Muscle of leg (tissue), 16 donors: ENCODE measurements at places on chromosomes 6 and 20.
A peak's percentile ranks its signal among the peaks of the same experiment; 100 is the strongest.

DNA sequence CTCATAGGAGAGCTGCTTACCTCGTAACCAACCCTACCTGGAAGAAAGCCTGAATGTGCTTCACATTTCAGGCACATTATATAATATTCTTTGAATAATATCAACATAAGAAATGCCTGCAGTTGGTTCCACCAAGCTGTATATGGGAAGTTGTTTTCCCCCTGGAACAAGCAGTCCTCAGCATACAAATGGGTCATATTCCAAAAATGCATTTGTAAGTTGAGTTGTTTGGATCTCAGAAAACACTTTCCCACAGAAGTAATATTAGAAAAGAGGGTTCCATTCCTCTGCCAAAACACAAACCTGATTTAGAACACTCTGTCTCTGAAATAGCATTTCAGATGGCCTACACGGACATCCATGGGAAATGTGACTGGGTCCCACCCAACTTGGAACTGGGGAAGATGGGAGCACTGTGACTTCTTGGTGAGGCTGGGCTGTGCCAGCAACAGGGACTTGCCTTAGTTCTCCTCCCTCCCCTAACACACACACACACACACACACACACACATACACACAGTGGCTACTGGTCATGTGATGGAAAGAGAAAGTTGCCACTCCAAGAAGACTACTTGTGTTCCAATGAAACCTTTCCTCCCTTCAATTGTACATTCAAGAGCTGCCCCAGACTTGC lies 11.4 kb upstream of the RCAN2 start:
- no peak for DNase-seq

DNA sequence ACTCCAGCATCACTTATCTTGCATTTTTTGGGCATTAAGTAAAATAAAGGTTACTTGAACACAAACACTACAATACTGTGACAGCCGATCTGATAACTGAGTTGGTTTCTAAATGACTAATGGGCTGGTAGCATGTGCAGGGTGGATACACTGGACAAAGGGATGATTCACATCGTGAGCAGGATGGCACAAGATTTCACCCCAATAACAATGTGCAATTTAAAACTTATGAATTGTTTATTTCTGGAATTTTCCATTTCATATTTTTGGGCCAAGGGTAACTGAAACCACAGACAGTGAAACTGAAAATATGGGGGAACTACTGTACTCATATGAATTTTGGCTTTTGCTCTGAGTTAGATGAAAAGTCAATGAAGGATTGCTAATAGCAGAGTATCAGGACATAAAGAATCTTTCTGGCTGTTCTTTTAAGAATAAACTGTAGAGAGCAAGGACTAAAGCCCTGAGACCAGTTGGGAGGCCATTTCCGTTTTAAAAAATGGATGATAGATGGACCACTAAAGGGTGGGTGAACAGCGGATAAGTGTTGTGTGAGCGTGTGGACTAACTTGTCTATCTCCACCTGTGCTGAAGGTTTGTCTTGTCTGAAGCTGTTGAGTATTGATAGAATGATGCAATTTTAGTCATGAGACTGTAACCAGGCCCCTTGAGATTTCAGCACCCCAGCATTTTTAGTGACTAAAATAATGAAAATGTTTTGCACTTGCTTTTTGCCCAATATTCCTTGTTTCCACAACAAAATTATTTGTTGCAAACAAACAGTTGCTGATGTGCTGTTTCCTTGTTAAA lies 8.2 kb downstream of the SPINT3 start:
- no peak for DNase-seq

- no peak for DNase-seq
These were observed 94.5 kb downstream of the BACH2 start for GRCh38 chr6:90202156-90202555.

DNA sequence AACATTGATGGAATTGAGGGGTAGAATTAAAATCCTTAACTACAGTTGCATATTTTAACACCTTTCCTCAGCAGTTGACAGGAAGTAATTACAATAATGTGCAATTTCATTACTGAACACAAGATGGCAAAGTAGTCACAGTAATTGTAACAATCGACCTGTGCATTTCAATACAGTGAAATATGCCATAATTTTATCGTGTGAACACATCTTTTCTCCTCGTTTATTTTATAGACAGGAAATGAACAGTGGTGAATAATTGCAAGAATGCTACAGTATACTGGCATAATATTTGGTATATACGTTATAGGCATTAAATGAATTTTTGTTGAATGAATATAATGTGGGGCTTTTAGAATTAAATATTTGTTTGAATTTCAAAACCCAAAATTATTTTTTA lies 25.0 kb downstream of the CYB5R4 start:
- DNase-seq: peak; percentile 62

GRCh38 chr20:6852478-6852877 lies 85.0 kb downstream of the BMP2 start:
- no peak for DNase-seq
